NCI-H2081 treated with DMSO at 0.1 percent for 48 hours (cell line): ENCODE measurements at places on chromosomes 13 and 19.

GRCh38 chr13:43773602-43774001, 13.2 kb downstream of the ENOX1 start:
- no peak for DNase-seq

- no peak for DNase-seq
Measured at GRCh38 chr13:51802631-51803418, 1.1 kb downstream of the DHRS12 start.

DNA sequence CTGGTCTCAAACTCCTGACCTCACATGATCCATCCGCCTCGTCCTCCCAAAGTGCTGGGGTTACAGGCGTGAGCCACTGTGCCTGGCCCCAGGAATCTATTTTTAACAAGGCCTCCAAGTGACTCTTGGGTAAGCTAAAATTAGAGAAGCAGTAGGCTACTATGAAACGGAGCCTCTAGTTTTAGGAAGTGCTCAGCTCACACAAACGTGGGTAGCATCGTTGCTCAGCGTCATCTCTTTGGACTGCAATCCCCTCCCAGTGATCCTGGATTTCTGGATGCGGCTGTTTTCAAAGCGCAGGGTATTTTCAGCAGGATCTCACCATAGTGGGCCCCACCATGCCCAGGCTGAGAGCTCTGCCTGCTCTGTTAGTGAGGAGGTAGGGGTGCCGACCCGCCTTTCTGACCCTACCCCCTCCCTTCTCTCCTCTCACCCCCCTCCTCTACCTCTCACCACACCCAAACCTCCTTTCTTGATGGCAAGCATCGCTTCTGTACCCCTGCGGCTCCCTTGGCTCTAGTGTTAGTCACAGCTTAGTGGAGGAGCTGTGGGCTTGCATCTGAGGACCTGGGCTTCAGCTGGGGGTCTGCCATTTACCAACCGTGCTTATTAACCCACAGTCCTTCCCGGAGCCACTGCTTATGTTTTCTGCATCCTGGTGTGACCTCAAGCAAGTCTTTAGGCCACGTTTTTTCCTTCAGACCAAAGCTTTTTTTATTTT, 34.2 kb downstream of the GJA3 start:
- DNase-seq: no peak

DNA sequence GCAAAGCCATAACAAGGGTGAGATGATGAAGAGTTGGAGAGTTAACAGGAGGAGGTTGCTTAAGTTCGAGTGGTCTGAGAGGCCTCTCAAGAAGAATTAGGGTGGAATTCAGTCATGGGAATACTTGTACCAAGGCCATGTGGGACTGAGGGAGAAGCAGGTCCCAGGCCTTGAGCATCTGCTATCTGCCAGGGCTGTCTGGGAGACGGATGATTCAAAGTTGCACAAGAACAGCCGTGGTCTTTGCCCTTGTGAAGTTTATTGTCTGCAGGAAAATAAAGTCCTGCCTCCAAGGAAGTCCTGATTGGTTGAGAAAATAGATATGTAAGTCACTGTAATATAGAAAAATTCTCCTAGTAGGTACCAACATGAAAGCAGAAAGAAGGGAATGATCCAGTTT, 178.8 kb upstream of the RFC3 start:
- DNase-seq: no peak

- no peak for DNase-seq
Measured at GRCh38 chr19:11814700-11815035, 595 bp downstream of the ZNF440 start.

- DNase-seq: peak; percentile 30
Measured at GRCh38 chr19:459724-460511, 915 bp downstream of the SHC2 start.

DNA sequence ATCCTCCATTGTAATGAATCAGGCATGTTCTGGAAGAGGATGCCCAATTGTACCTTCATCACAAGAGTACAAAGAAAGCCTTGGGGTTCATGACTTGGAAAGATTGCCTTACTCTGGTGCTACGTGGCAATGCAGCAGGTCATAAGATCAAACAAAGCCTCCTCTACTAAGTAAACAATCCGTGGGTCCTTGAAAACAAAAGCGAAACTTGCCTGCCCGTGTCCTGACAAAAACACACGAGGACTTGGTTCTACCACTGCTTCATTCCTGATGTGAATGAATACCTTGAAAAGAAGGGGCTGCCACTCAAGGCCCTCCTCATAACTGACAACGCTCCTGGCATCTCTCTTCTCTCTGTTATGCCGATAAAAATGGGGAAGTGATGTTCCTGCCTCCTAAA, 18.9 kb downstream of the ZNF563 start:
- DNase-seq: no peak

GRCh38 chr13:51806566-51806965, 2.6 kb upstream of the DHRS12 start:
- DNase-seq: no peak

- no peak for DNase-seq
Measured at GRCh38 chr13:21055016-21055415, 6.4 kb downstream of the LATS2 start.

DNA sequence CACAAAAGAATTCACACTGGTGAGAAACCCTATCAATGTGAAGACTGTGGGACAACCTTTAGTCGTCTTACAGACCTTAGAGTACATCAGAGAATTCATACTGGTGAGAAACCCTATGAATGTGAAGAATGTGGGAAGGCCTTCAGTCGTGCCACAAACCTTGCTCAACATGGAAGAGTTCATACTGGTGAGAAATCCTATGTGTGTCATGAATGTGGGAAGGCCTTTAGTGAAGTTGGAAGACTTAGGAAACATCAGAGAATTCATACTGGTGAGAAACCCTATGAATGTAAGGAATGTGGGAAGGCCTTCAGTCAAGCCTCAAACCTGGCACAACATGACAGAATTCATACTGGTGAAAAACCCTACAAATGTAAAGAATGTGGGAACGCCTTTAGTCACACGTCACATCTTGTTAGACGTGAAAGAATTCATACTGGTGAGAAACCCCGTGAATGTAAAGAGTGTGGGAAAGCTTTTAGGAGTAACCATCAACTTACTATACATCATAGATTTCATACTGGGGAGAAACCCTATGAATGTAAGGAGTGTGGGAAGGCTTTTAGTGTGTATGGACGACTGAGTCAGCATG, 24.0 kb upstream of the ZNF573 start:
- no peak for DNase-seq

DNA sequence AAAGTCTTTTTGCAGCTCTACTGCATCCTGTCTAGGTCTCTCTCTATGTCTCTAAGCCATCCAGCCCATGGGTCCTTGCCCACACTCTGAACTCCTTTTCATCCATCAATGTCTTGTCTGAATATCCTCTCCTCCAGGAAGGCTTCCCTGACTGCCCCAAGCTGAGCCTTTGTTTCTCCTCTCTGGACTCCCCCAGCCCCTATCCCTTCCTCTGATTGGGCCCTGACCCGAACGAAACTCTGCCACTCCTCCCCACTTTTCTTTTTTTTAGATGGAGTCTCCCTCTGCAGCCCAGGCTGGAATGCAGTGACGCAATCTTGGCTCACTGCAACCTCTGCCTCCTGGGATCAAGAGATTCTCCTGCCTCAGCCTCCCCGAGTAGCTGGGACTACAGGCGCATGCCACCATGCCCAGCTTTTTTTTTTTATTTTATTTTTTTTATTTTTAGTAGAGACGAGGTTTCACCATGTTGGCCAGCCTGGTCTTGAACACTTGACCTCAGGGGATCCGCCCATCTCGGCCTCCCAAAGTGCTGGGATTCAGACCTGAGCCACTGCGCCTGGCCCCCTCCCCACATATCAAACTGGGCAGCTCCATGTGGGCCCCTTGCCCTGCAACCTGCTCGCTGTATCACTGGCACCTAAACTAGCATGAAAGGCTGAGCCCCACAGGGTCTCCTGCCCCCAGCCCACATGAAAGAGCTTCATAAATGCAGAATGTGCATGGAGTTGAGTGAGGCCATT, 870 bp upstream of the UNC13A start:
- DNase-seq: no peak

- DNase-seq: no peak
Measured at GRCh38 chr19:17304386-17305215, 1.1 kb upstream of the MRPL34 start.

DNA sequence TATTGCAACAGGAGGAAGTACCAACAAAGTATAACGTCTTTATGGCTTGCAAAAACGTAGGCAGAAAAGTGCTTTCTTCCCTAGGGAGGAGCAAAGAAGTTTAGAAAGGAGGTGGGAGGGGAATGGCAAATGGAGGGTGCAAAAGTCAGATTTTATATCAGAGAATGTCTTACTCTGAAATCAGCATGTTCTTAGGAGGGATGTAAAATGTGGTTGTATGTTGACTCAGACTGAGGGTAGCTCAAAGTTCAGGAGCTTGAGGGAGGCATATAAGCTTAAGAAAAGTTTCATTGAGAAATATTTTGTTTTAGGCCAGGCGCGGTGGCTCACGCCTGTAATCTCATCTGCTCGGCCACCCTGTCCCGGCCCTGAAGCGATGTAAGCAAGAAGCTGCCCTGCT, 1.7 kb downstream of the ZNF90 start:
- no peak for DNase-seq

DNA sequence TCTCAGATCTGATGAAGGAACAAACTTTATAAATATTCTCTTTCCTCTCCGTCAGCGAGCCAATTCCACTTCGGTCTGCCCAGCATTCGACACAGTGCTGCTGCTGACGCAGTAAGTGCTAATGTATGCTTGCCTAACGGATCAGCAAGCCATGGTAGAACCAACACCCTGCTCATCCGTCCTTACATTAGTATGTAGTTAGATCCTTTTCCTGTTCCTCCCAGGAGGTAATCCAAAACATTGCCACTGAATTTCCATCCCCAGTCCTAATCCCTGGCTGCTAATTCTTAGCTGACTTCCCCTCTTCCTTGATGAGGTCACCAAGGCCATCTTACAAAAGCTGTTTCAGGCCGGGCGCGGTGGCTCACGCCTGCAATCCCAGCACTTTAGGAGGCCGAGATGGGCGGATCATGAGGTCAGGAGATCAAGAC, 88.0 kb downstream of the STARD13 start:
- no peak for DNase-seq

DNA sequence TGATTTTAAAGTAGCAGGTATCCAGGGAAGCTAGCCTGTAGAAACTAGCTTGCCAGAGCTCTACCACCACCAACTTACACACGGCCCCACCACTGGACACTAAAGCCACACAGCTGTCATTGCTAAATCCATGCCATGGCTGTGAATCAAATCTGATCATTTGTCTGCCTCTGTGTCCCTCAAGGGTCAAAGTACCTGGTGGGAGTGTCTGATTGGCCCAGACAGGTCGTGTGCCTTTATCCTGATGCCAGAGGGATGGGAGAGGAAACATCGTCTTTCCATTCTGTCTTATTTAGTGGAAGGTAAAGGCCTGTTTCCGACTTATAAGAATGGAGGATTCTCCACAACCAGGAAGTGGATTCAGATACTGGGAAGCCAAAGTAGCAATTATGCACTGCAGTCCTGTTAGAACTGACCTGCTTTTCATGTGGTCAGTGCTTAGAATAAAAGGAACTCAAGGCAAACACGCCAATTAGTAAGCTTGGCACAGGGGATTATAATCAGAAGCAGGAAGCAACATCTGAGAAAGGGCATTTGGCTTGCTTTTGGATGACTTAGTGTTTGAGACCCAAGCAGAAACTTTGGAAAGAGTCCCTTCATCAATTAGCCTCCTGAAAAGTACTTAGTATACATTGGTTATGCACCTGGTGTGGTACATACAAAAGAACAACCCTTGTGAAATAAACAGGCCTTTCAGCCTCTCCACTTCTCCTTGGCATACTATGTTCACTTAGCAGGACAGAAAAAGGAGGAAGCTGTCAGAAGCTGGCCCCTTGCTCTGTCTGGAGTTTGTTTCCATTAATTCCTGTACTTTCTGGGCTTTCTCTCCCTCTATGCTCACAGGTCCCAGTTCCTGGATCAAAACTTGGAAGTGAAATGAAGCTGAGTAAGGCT, 192.4 kb downstream of the NUFIP1 start:
- DNase-seq: no peak

- DNase-seq: no peak
Measured at GRCh38 chr13:93226065-93226622, 463 bp upstream of the GPC6 start.

- no peak for DNase-seq
Measured at GRCh38 chr13:20144141-20144850, 16.6 kb downstream of the GJA3 start.

DNA sequence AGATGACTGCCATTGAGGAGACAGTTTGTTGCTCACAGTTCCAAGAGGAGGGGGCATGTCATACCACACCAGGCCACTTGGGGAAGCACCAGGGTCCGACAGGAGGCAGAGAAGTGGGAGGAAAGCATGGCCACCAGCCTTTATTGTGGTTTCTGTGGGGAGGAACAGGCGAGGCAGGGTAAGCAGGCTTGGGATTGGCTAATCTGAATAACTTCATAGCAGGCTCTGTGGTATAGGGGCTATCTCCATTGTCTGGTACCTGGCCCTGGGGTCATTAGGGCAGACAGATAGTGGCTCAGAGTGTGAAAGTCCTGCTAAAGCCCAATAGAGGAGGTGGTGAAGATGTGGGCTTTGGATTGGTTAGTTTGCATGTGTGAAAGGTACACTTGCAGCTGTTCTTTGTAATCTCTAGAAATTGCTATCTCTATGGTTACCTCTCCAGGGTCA, 35.5 kb downstream of the CBY2 start:
- no peak for DNase-seq

DNA sequence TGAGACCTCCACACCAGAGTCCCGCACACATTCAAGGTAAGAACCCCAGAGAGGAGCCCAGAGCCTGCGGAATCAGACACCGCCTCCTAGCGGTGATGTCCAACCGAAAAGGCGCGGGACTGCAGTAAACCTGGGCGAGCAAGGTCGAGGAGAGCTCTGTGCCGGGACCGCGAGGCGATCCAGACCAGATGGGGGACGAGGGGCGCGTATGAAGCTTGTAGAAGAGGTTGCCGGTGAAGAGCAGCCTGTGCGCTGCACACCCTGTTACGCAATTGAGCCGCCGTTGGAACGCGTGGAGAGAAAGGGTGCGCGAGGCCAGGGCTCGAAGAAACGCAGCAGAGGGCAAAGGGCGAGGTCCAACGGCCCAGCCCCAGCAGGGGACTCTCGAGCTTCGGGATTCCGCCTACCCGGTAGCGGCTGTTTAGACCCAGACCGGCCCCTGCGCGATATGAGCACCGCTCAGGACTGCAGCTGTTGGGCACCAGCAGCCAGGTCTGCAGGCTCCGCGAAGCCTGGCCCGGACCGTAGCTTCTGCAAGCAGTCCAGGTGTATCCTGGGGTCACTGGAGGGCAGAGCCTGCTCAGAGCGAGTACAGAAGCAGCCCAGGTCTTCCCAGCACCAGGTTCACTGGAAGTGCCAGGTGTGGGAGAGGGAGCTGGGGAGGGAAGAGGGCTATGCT, 65.9 kb upstream of the ZNF599 start:
- no peak for DNase-seq

DNA sequence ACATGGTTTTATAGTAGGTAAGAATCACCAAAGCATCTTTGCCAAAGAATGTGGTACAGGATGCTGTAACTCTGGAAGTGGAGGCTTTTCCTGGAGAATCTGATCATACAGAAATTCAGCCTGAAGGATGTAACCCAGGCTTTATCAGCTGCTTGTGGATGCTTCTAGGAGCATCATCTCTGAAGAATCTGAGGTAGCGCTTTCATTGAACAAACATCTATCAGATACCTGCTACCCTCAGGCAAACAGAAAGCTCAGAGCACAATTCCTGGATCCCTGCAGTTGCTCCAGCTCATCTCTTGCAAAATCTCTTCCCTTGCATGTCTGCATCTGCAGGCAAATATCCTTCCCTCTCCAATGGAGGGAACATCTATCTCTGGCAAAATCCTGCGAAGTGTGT, 9.3 kb downstream of the FAM124A start:
- no peak for DNase-seq

GRCh38 chr19:804419-805165, 7.3 kb downstream of the PTBP1 start:
- DNase-seq: no peak

- no peak for DNase-seq
Measured at GRCh38 chr13:100392709-100393630, 195.6 kb downstream of the GGACT start.

- no peak for DNase-seq
Measured at GRCh38 chr13:110099922-110100321, 207.0 kb downstream of the COL4A1 start.
